ENCODE measurements at places on chromosomes 6 and 20.

- DNase-seq: no peak
These were observed 76.0 kb upstream of the ADTRP start for GRCh38 chr6:11854408-11855165.

GRCh38 chr6:110432285-110432900 is 17.0 kb upstream of the DDO start:
- DNase-seq: no peak

- DNase-seq: no peak
These were observed 10.7 kb downstream of the TXNDC5 start for GRCh38 chr6:7899889-7900213.

GRCh38 chr20:24633521-24633920 is 164.1 kb downstream of the SYNDIG1 start:
- no peak for DNase-seq

- no peak for DNase-seq
These were observed 39.0 kb downstream of the PHF3 start for GRCh38 chr6:63674635-63675034.

DNA sequence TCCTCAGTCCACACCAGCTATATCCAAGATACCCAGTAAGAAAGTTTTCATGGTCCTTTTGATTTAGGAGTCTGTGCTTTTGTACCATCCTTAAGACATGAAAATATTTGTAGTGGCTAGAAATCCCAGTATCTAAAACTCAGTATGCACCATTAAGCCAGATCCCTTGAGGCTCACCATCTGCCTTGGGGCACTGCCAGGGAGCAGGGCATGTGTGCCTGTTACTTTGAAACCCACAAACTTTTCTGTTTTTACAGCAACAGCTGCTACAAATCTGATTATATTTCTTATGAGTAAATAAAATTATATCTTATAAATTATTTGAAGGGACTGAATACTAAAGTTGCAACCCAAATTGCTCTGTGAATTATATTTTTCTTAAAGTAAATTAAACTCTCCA is 290.5 kb upstream of the MANEA start:
- no peak for DNase-seq

DNA sequence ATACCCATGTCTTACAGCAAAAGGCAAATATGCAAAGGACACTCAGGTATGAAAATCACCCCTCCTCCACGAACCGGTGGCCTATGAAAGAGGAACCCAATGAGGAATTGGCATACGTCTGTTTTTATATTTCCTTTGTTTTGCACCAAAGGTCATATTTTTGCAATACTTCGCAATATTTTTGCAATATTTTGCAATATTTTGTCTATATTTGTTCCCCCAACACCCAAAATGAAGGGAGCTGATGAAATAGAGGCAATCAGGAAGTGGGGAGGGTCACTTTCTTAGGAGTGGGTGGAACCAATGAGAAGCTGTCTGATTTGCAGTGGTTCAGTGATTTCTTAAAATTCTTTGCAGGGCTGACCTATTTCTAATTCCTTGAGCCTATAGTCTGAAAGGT is 296.8 kb upstream of the TSHZ2 start:
- DNase-seq: no peak

DNA sequence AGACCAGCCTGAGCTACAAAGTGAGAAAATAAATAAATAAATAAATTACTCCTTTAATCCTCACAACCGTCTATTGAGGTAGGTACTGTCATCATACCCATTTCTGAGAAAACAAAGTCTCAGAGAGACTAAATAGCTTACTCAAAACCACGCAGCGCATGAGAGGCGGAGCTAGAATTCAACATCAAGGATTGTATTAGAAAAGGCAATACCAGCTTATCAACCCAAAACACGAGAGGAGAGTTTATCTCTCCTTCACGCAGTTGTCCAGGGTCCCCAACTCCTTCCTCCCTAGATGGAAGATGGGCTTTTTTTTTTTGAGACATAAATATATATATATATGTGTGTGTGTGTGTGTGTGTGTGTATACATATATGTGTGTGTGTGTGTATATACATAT is 12.2 kb downstream of the HNF4A start:
- DNase-seq: no peak

GRCh38 chr6:133937909-133938308 is 15.1 kb upstream of the TBPL1 start:
- DNase-seq: no peak

DNA sequence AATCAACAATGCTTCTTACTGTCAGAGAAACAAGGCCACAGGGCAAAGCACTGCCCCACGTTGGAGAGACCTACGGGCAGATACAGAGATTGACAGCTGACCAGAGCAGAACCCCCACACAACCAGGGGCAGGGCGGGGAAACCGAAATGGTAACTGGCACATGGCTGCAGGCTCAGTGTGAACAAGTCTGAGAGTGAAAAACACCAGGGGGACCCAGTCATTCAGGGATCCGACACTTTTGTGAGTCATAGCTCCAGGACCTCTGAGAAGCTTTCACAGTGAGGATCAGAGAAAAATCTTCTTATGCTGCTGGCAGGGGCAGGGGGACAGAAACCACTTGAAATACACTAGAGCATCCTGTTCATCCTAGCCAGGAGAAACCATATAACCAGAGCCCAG is 254.2 kb downstream of the C6orf118 start:
- DNase-seq: no peak

GRCh38 chr6:136144251-136145023 is 105.7 kb downstream of the MTFR2 start:
- no peak for DNase-seq

DNA sequence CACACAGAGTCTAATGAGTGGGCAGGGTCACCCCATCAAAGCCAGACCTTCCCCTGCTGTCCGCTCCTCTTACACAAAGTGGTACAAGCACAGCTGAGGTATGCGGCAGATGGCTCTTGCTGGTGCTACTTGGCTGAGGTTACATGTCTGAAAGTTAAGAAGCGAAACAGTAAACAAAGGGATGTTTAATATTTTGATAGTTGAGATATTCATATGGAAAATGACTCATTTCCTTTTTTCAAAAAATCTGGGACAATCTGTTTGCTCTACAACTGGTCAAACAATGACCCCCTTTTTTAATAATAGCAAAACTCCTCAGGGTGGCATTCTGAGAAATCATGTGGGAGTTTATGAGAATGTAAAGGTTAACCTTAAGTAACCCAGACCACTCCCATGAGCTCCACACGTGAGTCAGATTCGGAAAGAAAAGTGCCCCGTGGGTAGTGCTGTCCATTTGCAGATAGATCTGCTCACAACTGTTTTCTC is 245.3 kb downstream of the TBXT start:
- DNase-seq: no peak

GRCh38 chr6:24006254-24006653 is 119.8 kb upstream of the NRSN1 start:
- DNase-seq: no peak

All from activated naive CD4-positive, alpha-beta T cell (primary cell).